Activated naive CD8-positive, alpha-beta T cell treated with anti-CD3 and anti-CD28 coated beads, Interleukin-2, amount 10 ng/mL, durations not matched to agents 7 days and 5 days (primary cell): ENCODE measurements at places on chromosomes 13 and 19. TPM values are rescaled to one million over a fixed set of nuclear protein-coding genes. Genes with fewer than 3 reads are reported as not detected.

- peaks cover 7% of the 10 kb centered on the region for H3K4me1 ChIP-seq
- H3K4me3 ChIP-seq, result no peak overlapping the region
- no peaks in the 10 kb centered on the region for H3K36me3 ChIP-seq
- peaks cover 16% of the 10 kb centered on the region for H3K27me3 ChIP-seq
- DNase-seq, result no peak
Measured at GRCh38 chr13:30708541-30708940, 26.8 kb upstream of the ALOX5AP start.

- no peak overlapping the region for H3K27ac ChIP-seq
- no peak for DNase-seq
- H3K27me3 ChIP-seq, result no peaks in the 10 kb centered on the region
- H3K4me3 ChIP-seq, result no peak overlapping the region
Measured at GRCh38 chr13:63124863-63125262, 1709.2 kb upstream of the PCDH20 start.

GRCh38 chr19:47670736-47671135, 42.5 kb upstream of the EHD2 start:
- no peak overlapping the region for H3K27ac ChIP-seq
- no peak overlapping the region for H3K4me3 ChIP-seq
- peaks cover 8% of the 10 kb centered on the region for H3K36me3 ChIP-seq
- DNase-seq, result no peak

Gene ZNF93
- 22.2 TPM for total RNA-seq

Gene PGLYRP1
- total RNA-seq, result not detected

GRCh38 chr13:31053091-31053490, 108.6 kb downstream of the HSPH1 start:
- DNase-seq, result no peak
- peaks cover 7% of the 10 kb centered on the region for H3K4me1 ChIP-seq
- H3K4me3 ChIP-seq, result no peak overlapping the region
- no peak overlapping the region for H3K27ac ChIP-seq
- H3K36me3 ChIP-seq, result no peaks in the 10 kb centered on the region
- H3K27me3 ChIP-seq, result peaks cover 21% of the 10 kb centered on the region

Gene FBXO27
- not detected for total RNA-seq
